ENCODE measurements at places on chromosomes 1 and 21.

DNA sequence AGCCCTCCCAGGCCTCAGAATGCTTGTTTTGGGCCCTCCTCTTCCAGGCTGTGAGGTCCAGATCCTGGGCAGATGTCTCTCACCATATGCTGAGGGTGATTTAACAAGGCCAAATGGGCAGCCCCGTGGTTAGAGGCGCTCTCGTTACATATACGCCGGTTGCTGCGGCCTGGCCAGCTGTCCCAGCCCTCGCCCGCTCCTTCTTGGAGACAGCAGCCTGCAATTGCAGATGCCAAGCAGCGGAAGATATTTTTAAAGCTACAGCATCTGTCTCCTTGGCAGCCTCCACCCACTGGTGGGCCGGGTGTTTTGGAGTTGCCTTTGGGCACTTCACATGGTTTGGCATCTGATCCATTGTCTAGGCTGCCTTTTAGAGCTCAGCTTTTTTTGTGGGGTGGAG lies 178.8 kb upstream of the NFIA start:
- no peak for DNase-seq

DNA sequence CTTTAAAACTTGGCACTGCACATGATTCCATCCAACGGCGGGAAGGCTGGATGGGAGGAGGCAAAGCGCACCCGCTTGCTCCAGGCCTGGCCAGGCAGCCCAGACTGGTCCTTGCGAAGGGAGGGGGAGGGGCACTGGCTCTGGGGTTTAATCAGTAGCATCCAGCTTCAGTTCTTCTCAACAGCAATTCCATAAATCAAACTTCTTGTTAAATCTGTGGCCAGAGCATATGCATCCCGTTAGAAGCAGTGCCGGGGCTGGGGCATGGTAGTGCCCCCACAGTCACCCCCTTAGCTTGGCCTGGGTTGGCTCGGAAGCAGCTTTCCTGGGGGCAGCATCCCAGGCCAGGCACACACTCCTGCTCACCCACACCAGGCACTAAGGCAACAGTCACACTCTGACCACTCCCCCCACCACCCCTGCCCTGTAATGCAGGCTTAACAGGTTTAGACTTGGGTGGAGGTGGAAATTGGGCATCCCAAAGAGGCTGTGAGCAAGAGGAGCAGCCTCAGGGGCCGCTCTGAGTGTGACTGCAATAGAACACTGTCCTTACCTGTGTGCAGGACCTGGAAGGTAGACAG lies 94.1 kb upstream of the CASZ1 start:
- no peak for DNase-seq

DNA sequence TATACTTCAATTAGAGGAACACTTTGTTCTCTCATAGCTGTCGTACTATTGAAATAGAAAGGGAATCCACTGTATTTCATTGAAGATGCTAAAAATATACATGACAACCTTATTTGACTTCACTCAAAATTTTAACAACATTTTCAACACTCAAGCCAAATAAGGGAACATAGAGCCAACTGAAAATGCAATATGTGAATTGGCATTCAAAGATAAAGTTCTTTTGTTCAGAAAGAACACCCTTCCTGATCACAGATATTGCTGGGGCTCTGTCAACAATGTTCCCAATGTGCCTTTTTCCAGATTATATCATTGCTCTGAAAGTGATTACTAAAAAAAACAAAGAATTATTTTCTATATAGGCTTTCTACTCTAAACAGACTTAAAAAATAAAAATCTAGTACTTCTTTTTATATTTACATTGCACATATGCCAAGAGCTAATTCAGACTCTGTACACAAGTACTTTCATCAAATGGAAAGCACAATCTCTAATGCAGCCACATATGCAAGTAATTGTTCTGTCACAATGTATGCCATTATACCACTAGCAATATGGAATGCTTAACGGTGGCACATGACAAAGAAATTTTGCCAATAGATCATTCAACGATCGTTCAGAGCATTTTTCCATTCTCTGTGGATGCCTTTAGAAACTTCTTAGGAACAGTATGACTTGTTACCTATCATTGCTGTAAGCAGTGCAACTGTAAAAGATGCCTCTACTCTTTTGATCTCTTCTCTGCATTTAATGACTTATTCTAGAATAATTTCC lies 171.0 kb downstream of the EIF4G3 start:
- no peak for DNase-seq

DNA sequence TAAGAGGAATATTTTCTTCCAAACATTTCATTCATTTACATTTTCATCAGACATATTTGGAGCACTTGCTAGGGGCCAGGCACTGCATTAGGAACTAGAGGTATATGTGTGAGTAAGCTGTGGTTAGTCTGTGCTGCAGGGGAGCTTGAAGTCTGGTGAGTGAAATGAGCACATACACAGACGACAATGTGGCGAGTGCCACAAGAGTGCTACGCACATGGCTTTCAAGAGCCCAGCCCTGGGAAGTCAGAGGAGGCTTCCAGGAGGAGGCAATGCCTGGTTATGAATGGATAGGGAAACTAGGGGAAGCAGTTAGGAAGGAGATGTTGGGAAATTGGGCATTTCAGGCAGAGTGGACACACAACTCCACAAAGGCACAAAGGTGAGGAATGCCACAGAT lies 171.8 kb downstream of the IER5 start:
- no peak for DNase-seq

DNA sequence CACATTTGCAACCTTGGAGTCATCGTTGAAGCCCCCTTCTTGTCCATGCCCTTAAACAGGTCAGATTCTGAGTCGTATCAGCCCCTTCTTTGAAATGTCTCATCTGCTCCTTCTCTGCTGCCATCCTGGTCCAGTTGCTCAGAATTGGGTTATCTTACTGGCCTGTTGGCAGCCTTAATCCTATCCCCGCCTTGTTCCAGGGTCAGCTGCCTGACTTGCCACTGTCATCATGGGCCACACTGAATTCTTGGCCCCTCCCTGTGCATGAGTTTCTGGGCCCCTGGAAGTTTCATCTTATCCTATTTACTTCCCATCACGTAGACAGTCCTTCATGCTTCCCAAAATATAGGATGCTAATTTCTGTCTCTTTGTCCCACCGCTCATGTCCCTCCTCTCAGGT lies 23.7 kb downstream of the IRF2BP2 start:
- DNase-seq, result no peak

- no peak for DNase-seq
Observed at GRCh38 chr1:225834417-225835329, 24.7 kb downstream of the EPHX1 start.

- no peak for DNase-seq
Observed at GRCh38 chr1:237507005-237507404, 383.7 kb downstream of the ZP4 start.

DNA sequence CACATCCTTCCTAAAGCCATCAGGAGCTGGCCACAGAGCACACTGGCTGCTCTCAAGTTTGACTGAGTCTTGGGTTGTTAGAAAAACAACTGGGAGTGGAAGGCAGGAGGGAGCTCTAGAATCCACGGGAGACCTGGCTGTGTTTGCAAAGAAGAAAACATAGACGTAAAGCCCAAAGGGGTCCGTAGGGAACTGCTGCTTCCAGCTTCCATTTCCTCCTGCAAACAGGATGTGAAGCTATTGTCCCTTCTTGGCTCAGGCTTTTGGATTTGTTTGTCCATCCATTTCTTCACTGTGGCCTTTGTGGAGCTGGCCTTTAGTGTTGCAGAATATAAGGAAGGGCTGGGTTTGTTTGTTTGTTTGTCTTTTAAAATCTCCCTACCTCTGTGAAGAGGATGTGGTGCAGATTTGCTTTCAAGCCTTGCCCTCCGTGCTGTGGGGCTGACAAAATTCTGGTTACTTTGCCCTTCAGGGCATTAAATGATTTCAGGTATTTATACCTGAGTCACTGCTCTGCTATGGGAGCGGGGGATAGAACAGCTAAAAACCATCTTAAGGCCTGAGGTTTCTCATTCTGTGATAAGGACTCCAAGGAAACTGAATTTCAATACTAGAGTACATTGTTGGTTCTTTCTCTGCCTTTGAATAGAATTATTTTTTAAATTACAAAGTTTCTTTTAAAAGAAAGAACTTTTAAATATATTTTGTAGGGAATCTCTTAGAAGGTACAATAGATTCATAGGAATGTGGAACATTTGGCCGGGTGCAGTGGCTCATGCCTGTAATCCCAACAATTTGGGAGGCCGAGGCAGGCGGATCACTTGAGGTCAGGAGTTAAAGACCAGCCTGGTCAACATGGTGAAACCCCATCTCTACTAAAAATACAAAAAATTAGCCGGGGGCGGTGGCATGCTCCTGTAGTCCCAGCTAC lies 74.3 kb downstream of the MPZL1 start:
- DNase-seq, result no peak

- DNase-seq, result no peak
Observed at GRCh38 chr1:12335815-12336214, 106.0 kb downstream of the VPS13D start.

- DNase-seq, result no peak
Observed at GRCh38 chr1:157107702-157108101, 8.1 kb upstream of the ETV3L start.

GRCh38 chr1:46784666-46785065 lies 14.2 kb upstream of the CYP4B1 start:
- no peak for DNase-seq

DNA sequence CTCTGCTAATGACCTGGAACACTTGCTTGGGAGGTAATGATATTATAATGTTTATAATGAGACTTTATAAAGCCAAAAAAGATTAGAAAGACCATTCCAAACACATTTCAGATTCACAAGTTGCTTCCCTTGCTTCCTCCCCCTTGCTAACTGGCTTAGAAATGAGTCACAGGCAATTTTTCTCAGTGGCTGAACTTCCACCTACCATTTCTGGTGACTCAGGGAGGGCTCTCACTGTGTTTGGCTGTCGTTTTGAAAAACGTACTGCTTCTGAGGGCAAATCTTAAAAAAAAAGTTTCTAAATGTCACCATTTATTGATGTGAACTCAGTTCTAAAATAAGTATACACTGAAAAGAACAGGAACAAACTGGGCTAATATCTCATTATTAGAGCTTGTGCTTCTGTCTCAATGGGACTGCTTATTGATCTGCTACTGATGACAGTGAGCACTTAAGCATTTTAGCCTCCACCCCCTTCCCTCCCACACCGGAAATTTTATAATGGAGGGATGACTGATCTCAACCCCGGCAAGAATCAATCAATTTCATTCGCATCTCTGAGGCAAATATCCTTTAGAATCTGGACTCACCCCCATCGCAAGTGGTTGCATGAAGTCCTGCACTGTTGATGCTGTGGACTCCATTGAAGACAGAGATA lies 278.3 kb downstream of the KCTD3 start:
- DNase-seq, result peak; percentile 78

DNA sequence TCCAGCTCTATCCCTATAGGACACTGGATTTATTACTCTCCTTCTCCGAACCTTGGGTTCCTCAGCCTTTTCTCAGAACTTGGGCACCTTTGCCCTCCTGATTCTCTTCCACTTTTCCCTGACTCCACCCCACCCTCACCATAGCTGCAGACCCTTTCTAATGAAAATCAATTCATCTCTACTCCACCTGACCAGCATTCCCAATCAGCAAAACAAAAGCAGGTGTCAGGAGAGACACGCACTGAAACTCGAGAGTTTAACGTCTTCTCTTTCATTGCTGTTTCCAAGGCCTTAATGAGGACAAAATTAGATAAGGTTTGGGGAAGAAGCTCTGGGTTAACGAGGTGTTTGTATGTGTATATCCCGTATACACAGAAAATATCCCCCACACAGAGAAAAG lies 208.8 kb downstream of the PLPP3 start:
- DNase-seq, result no peak

- DNase-seq, result peak; percentile 80
Observed at GRCh38 chr21:34129039-34129891, 55.9 kb downstream of the MRPS6 start.

DNA sequence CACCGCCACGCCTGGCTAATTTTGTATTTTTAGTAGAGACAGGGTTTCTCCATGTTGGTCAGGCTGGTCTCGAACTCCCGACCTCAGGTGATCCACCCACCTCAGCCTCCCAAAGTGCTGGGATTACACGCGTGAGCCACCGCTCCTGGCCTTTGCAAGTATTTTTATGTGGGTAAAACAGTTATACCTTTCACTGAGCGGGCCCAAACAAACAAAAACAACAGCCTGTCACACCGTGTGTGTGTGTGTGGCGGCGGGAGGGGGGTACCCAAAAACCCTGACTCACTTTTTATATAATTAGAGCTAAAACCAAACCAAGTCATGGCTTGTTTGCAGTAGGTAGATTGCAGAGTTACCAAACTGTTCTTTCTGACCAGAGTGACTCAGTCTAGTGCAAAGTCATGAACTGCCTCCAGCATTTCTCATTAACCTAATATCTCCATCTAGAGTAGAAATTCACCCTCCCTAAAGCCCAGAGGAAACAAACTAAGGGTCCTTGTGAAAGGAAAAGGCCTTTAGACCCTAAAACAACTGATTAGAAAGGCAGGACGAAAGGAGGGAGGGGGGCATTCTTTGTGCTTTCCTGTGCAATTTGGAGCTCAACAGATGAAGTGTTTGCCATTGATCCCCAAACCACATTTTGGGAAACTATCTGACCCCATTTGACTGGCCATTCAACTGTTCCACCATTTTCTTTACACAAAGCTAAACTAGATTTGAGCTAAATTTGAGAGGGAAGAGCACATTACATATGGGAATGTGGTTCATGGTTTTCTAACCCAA lies 181.0 kb downstream of the DHRS3 start:
- DNase-seq, result no peak

- no peak for DNase-seq
Observed at GRCh38 chr1:186089940-186090339, 285.1 kb downstream of the TPR start.

DNA sequence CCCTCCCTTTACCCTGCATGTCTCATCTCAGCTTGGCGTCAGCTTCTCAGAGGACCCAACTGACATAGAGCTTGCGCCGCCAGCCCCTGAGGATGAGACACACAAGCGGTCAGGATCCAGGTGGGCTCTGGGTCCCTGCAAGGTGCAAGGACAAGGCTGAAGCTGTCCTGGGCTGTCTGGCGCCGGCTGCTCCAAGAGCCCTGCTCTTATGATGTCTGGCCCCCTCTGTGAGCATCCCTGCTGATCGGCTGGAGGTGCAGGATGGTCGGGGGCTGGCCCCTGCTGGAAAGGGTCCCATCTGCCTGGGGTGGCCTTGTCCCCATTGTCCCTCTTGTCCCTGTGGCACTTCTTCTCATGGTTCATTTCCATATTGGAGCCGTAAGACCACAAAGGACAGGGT lies 479.0 kb downstream of the NPHP4 start:
- no peak for DNase-seq

- DNase-seq, result no peak
Observed at GRCh38 chr1:53307037-53307436, 20.8 kb downstream of the LRP8 start.

DNA sequence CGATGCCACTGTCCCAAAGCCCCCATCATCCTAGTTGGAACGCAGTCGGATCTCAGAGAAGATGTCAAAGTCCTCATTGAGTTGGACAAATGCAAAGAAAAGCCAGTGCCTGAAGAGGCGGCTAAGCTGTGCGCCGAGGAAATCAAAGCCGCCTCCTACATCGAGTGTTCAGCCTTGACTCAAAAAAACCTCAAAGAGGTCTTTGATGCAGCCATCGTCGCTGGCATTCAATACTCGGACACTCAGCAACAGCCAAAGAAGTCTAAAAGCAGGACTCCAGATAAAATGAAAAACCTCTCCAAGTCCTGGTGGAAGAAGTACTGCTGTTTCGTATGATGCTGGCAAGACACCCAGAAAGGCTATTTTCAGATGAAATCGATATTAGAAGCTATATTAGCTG lies 8.1 kb downstream of the RHOU start:
- DNase-seq, result no peak
